Thoracic aorta (tissue), 2 donors: ENCODE measurements at places on chromosomes 1 and 21.

DNA sequence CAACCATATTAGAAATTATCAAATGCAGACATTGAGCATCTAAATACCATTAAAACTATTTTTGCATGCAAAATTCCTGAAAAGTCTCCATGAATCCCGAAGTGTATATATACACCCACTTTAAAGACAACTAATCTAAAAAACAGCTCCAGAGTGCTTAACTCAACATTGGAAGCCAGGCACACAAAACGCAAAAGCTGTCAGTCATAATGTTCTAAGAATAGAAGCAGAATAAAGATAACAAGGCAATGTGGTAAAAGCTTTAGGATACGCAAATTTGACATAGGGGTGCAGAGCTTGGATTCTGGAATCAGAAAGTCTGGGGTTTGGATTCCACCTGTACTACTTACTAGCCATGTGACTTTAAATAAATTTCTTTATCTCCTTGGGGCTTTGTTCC is 62.5 kb downstream of the SMYD3 start:
- no peak for DNase-seq

- no peak for DNase-seq
Observed at GRCh38 chr1:223203034-223203408, 60.0 kb upstream of the TLR5 start.

DNA sequence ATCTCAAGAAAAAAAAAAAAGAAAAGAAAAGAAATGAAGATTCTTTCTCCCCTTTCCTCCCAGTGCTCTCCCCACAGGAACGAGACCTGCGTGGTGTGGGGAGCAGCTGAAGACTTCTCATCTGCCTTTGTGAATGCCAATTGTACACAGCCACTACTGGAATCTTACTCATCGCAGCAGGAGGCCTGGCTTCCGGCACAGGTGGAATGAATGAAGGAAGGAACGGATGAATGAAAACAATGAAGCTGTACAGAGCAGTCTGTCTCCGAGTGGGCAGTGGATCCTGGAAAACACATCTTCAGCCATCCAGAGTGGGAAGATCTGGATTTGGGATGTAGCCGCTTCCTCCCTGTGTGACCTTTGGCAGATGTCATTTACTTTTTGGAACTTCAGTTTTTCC is 64.9 kb downstream of the RUNX3 start:
- no peak for DNase-seq

GRCh38 chr1:180031664-180032063 is 77.1 kb downstream of the CEP350 start:
- no peak for DNase-seq

DNA sequence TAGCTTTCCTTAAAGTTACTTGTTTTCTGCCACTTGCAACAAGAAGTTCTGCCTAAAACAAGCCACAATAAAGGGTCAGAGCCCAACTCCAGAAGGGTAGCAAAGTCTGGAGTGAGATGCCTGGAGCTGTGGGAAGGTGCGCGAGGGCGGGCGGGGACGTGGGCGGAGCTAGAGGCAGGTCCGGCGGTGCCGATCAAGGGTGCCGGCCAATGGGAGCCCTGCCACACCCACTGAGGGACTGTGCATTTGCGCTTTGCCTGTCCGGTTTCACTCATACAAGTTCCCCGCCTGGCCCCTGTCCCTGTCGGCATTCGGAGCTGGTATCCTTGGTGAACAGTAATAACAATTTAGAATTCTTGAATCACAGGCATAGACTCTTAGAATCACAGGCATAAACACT is 732.4 kb downstream of the MATN1 start:
- DNase-seq: no peak

- no peak for DNase-seq
Observed at GRCh38 chr1:119662034-119662437, 14.0 kb upstream of the ZNF697 start.

DNA sequence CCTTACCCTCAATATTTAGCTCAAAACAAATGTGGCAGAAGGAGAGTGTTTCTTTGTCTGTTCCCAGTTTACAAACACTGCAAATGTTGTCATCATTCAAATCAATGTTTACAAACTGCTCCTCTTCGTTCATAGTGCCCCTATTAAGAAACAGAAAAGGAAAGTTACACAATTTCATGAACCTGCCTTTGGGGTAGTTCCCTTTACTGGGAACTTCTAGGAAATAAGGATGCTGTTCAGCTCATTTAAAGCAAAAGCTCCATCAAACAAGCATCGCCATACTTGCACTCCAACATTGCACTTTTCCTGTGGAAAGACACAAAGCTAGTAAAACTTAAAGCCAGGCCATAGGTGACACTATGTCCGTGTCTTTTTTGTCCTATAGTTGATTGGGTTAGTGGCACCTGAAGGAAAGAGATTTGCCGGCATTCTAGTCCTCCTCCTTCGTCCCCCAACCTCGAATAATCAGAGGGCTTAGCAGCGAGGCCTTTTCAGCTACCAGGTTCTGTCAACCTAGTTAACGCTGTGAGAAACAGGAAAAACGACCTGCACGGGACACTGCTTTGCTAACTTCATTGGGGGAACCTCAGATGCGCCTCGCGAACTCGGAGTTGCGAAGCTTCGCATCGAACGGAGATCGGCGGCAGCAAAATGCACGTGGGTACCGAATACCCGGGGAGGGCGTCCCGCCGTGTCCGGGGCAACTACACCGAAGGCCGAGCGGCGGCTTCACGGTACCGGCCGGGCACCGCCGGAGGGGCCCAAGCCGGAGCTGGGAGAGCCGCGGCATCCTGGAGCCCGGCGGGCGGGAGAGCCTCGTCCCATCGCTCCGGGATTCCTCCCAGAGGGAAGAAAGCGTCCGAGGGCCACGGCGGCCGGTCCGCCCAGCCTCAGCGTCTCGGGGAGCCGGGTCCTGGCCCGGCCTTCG is 706 bp downstream of the C21orf91 start:
- DNase-seq: no peak

- DNase-seq: no peak
Observed at GRCh38 chr1:58815686-58816071, 31.8 kb upstream of the JUN start.

DNA sequence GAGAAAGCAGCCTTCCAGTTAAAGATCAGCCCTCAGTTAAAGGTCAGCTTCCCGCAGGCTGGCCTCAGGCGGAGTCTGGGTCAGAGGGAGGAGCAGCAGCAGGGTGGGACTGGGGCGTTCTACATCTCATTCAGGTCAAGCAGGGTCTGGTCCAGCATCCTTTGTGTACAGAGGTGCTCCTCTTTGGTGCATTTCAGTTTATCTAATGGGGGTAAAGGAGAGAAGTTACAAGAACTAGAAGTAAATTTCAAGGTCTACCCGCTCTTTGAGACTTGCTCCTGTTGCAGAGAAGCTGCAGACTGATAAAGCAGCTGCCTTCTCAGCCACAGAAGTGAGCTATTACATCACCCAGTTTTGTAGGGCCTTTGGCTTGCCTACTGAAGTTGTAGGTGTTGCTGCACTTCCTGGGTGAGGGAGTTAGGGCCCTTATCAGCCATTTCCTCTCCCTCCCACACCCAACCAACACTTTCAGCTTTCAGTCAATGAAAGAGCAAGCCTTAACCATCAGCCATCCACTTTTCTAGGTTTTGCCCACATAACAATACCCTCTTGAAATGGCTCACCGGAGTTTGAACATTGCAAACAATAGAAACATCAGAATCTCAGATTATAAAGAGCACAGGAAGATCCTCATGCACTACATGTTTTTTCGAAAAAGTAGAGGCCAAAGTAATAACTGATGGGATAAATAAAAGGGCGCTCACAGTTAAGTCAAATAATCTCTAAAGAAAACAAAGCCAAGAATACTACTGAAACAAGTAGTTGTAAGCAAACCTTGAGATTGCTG is 2.8 kb upstream of the NUP210L start:
- no peak for DNase-seq

GRCh38 chr1:7227654-7228053 is 442.4 kb downstream of the CAMTA1 start:
- DNase-seq: no peak

DNA sequence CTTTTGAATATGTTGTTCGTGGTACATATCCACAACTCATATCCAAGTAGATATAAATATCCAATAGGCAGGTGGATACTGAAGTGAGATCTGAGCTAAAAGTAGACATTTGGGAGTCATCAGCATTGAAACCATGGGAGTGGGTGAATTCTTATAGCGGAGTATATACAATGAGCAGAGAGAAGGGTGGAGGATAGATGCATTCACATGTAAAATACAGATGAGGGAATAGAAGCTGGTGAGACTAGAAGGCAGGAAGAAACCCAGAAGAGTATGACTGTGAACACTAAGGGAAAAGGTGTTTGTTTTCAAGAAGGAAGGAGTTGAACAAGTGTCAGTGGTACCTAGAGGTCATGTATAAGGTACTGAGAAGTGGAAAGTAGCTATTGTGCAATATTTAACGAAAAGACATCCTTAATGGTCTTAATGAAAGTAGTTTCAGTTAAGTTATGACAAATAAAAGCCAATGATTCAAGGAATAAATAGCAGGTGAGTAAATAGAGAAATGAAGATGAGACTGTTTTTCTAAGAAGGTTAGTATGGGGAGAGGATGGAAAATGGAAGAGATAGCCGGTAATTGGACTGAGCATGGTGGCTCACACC is 181.6 kb upstream of the CACYBP start:
- DNase-seq: no peak

GRCh38 chr1:211474451-211474850 is 17.5 kb downstream of the RD3 start:
- no peak for DNase-seq

GRCh38 chr1:67801903-67802302 is 31.4 kb downstream of the GNG12 start:
- DNase-seq: no peak

DNA sequence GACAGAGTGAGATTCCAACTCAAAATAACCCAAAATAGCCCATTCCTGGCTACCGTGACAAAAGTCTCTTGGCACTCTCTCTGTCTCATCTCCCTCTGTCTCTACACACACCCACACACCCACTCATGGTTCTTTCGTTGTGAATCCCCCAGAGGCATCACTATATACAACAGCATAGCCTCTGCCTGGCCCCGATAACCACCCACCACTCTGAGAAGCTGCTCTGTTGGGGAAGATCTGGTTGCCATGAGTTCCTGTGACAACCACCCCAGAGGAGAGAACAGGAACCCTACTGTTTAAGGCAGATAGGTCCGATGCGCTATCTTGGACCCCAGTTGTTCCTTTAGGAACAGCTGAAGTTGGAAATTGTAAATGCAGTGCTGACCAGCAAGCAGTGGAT is 70.4 kb upstream of the LYST start:
- no peak for DNase-seq

DNA sequence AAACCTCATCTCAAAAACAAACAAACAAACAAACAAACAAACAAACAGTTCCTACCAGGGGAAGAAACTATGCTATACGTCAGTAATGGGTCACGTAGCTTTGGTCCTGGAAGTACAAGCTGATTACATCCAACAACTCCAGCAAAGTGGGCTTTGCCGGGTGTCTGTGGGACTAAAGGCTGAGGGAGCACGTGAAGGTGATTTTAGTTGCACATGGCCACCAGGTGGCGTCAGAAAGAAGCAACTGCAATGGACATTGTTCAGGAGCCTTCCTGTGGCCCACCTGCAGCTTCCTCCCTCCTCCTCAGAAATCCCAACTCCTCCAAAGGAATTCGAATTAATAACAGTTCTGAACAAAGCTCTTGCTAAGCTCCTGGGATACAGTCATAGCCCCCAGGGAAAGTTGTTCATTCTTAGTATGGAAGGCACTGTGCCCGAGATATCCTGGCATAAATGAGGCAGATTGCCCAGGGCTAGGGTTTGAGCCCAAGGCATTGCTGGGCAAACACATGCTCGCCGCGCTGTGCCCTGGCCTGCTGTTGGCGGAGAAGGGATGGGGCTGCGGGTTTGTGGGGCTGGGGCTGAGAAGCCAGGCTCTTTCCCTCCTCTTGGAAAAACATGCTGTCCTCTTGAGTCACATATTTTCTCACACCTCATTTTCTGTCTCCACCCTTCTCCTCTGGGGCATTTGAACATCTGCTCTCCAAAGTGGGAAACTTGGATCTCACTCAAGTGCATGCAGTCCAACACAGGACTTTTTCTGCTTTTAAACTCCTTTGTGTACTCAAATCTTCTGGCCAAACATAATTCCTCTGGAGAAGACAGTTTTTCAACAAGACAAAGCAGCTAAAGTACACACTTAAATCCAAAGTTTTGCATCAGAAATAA is 28.6 kb downstream of the AKNAD1 start:
- DNase-seq: peak; percentile 29

DNA sequence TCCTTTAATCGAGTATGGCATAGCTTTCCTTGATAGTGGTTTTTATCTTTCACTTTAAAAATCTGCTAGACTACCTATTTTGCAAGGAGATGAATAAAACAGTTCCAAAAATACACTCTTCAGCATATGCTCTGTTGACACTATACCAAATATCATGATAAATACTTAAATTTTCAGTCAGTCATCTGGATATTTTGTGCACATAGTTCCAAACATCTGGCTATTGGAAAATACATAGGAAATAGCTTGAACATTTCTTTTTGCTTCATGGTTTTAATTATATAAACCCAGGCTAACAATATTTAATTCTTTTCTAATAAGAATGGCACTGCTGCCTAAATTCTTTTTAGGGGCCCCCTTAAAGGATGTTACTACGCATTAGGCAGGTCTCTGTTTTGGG is 342.1 kb downstream of the NEGR1 start:
- no peak for DNase-seq

DNA sequence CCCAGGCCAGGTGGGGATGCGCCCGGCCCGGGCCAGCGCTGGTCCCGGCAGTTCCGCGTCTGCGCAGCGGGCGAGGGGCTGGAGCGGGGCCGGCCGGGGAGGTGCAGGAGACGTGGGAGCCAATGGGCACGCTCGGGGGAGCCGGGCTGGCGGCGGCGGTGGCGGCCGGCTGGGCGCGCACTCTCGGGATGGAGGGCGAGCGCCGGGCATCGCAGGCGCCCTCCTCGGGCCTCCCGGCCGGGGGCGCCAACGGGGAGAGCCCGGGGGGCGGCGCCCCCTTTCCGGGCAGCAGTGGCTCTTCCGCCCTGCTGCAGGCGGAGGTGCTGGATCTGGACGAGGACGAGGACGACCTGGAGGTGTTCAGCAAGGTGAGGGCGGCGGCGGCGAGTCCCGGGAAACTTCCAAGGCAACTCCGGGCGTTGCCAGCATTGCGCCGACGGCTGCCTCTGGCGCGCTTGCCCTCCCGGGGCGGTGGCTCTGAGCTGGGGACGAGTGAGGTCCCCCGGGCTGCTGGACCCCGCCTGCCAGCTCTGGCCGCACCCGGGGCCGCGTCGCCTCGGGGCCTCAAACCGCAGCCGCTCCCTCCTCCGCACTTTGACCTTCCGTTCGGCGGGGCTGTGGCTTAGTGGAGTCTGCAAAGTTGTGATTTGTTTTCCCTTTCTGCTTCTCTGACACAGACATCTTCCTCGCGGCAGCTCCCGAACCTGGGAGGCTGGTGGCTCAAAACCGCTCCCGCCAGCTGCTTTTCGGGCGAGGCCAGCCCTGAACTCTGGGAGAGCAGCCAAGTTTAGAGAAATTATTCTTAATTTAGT is at the start of gene SNX7:
Gene SNX7, plus strand, starts transcription at position 178 of the 812 bp plus-strand sequence. Its CDS starts 11 bp downstream, at position 189.
- DNase-seq: peak; percentile 30

- peak; percentile 95 for DNase-seq
Observed at GRCh38 chr1:145891587-145892485, 6.2 kb upstream of the ANKRD35 start.
